ENCODE measurements at places on chromosomes 12 and 14. TPM values are rescaled to one million over a fixed set of nuclear protein-coding genes. Genes with fewer than 3 reads are reported as not detected.

The KRT1 gene
- polyA plus RNA-seq, result 193 TPM

The AQP6 gene
- 0.16 TPM for polyA plus RNA-seq

The KCNK10 gene
- polyA plus RNA-seq, result not detected

The TBX5 gene
- polyA plus RNA-seq, result 0.75 TPM

The PAX9 gene
- 1.9 TPM for polyA plus RNA-seq

The OR4E2 gene
- polyA plus RNA-seq, result not detected

The TMEM106C gene
- polyA plus RNA-seq, result 45.3 TPM

DNA sequence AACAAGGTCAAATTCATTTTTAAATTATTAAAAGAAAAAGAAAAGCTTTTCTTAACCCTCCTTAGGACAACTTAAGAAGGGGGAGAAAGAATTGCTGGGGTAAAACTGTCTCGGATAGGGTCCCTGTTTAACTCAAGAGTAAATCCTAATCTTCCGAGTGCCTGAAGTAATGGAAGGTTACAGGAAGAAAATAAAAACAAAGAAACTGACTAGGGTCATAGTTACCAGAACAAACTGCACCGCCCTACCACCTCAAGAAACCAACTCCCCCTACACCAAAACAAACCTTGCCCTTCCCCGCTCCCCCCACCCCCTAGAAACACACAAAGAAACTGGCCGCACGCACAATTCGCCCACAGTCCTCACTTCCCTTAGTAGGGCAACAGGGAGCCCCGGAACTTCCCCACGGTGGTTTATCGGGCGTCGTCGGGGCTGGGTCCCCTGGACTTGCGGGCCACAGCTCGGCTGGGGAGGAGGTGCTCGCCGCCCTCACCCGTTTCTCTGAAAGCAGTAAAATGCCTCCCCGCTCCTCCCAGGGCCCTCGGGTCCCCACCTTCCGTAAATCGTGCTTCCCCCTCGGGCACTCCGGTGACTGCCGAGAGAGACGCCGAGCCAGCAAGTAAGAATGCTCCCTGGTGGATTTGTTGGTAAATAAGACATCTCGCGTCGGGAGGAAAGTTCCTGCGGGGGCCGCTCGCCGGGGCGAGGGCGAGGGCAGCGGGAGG is 2.4 kb downstream of the SINHCAF start:
- DNase-seq, result peak; percentile 44

- no peak for DNase-seq
Measured at GRCh38 chr12:115312901-115313300, 628.9 kb upstream of the TBX3 start.

- no peak for DNase-seq
Measured at GRCh38 chr12:86929962-86930361, 673.8 kb upstream of the MGAT4C start.

- DNase-seq, result no peak
Measured at GRCh38 chr12:94401326-94401725, 58.3 kb downstream of the CEP83 start.

GRCh38 chr14:89028462-89029134 is 204.1 kb downstream of the TTC8 start:
- DNase-seq, result no peak

- no peak for DNase-seq
Measured at GRCh38 chr12:117845271-117845904, 123.4 kb downstream of the KSR2 start.

- no peak for DNase-seq
Measured at GRCh38 chr14:99566390-99567354, 37.3 kb downstream of the CCDC85C start.

GRCh38 chr14:87030197-87030596 is 962.8 kb downstream of the GALC start:
- DNase-seq, result no peak

GRCh38 chr12:113333877-113334785 is 778 bp downstream of the SLC8B1 start:
- peak; percentile 35 for DNase-seq

DNA sequence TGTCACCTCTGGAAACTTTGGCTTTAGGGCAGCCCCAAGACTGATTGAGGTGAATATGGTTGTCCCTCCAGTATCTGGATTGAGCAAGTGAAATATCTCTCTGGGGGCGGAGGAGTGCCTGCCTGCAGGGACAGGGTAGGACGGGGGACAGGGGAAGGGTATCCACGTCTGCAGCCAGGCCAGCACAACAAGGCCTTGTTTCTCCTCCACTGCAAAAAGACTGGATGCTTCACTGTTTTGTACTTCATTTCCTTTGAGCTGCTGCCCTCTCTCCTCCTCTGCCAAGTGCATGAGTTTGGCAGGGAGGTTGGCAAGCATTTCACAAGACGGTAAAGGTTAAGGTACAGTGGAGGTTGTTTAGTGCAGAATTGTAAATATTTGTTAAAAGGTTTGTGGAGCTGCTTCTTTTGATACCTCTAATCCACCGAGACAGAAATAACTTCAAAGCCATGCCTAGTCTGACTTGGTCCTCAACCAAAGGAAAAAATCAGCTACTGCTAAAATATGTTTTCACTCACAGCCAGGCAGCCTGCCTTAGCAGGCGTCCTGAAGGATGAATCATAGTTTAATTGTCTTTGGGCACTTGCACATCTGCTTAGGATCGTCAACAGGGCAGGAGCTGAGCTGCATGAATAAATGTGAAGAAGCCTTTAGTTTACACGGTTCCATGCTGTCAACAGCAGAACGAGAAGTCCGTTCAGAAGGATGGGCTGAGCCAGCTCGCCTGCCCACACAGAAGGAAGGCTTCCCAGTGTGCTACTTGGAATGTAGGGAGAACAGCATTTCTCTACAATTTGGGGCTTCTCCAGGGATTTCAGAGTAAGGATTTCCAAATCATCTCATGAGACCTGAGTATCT is 269.7 kb downstream of the TTC6 start:
- peak; percentile 71 for DNase-seq

DNA sequence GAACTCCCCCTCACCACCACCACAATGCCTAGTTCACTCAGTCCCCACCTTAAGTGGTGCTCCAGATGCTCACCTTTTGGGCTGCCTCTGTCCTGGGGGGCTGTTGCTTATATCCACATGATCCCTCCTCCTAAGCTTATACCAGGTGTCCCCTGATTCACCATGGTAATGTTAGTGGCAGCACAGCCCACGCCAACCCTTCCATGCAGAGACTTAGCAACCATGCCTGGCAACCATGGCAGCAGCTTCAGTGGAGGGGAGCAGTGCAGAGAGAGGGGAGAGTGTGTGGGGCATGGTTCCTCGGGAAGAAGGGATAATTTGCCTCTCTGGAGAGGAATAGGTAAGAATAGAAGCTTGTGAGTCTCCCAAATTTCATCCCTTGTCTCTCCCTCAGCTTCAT is 1.2 kb upstream of the DDN start:
- no peak for DNase-seq

DNA sequence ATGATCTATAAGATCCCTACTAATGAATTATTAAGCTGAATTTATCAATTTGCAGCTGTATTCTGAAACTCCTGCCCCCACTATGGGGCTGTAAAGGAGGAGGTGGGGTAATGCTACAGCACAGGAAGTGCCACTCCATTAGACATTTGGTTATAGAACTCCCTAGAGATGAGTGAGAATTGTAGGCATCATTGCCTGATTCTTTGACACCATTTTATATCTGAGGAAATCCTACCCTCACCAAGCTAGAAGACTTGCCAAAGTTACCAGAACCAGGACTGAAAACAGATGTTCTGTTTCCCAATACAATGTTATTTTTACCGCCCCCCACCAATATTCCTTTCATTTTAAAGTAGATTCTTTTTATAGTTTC is 182.4 kb downstream of the EGLN3 start:
- no peak for DNase-seq

DNA sequence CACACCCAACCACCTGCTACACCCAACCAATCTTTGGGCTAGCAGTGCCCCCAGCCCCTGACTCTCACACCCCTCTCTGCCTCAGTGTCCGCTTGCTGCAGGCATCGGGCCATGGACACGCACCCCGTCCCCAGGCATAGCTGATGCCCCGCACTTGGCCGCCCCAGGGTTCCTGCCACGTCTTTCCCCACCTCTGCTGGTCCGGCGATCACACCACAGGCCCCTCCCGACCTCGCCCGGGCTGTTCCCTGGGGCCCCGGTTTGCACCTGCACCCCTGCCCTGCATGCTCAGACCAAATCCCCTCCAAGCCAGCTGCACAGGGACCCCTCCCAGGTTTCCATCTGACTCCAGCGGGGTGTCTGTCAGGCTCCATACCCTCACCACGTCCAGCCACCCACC is 38.3 kb downstream of the BEGAIN start:
- DNase-seq, result no peak

DNA sequence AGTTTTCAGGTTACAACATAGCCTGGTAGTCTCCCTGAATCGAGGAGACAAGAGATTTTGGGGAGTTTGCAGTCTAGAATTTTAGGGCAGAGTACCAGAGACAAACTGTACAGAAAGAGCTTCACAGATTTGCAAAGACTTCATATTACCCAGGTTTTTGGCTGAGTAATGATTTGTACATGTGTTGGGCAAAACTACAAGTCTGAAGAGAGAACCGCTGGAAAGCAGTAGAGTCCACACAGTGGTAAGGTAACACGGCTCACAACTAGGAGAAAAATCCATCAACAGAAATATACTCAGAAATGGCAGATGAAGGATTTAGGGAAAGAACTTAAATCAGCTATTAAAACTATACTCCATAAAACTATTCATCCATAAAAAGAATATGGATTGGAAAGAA is 25.7 kb downstream of the FBXO33 start:
- DNase-seq, result peak; percentile 31

DNA sequence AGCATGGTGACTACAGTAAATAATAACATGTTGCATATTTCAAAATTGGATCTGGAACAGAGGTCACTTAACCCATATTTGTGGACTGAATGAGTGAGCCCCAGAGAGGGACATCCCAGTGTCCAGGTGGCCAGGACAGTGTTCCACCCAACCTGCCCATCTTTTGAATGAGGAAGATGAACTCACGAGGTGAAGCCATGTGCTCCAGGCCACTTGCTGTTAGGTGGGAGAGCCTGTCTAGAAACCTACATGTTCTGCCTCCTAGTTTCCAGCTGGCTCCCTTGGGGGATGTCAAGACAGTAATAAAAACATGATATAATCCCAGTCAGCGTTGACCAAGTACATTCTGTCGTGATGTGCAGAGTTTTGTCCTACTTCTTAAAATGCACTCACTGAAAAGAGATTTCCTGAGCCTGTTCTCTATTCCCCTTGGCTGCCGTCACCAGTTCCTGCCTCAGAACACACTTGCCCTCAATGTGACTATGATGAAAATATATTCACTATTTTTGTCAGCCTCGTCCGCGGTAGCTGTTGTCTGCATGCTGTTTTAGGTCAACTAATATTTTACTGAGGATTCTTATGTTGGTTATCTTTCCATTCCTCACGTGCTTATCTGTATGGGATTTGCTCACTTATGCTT is 25.7 kb downstream of the TSPAN9 start:
- DNase-seq, result peak; percentile 68

- peak; percentile 96 for DNase-seq
Measured at GRCh38 chr12:110109037-110109836, 14.9 kb upstream of the IFT81 start.

GRCh38 chr14:69982220-69982839 is 103.1 kb downstream of the SMOC1 start:
- DNase-seq, result peak; percentile 42

GRCh38 chr14:75430526-75430925 is 2.7 kb downstream of the JDP2 start:
- peak; percentile 93 for DNase-seq

DNA sequence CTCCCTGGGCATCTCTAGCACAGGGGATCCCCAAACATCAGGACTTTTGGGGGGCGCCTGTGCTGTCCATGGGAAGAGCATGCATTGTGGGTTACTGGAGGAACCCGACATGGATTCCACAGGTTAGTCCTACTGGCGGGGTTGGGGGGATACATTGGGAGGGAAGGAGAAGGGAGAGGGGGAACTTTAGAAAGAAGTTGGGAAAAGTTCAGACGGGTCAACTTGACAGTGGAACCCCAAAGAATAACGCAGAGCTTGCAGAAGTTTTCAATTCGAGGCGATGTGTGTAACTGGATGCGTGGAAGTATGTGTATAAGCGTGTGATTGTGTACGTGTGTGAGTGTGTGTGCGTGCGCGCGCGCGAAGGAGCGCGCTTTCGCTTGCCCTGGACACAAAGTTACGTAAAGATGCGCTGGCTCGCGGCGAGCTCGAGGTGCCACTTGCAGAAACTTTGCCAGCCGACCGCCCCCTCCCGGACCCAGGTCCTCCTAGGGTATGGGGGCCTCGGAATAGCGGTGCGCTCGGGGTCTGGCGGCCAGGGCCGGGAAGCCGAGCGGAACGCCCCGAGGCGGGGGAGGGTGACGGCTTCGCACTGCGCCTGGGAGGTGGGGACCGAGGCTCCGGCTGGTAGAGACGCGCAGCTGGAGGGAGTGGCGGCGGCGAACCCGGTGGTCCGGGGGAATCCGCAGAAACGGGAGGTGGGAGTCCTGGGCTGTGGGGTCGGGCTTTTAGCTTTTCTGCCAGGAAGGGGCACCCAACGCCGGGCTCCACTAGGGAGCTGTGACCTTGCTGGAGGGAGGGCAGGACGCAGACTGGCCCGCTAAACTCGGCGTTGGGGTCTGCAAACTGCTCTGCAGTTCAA is 669 bp downstream of the RFX4 start:
- no peak for DNase-seq

GRCh38 chr12:126201981-126202537 is 1136.8 kb downstream of the AACS start:
- no peak for DNase-seq
